ENCODE measurements at places on chromosomes 4 and X.

DNA sequence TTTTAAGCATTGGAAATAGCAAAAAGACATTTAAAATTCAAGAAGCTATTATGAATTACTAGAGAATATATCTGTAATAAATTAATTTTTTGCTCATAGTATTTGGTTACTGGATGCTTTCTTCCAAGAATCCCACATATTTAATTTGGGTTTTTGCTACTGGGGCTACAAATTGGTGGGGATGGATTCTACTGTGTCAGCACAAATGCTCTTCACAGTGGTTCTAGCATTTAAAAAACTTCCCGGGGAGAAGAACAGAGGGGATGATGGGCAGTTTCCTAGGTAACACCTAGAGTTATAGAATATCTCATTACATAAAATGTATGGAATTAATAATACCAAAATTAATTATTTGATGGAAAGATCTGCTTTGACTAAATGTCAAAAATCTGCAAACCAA lies 68.9 kb upstream of the PRPS2 start:
- DNase-seq: no peak

GRCh38 chr4:165343353-165344191 lies 16.1 kb downstream of the MSMO1 start:
- peak; percentile 32 for DNase-seq

GRCh38 chr4:170111546-170111945 lies 21.8 kb upstream of the AADAT start:
- DNase-seq: no peak

DNA sequence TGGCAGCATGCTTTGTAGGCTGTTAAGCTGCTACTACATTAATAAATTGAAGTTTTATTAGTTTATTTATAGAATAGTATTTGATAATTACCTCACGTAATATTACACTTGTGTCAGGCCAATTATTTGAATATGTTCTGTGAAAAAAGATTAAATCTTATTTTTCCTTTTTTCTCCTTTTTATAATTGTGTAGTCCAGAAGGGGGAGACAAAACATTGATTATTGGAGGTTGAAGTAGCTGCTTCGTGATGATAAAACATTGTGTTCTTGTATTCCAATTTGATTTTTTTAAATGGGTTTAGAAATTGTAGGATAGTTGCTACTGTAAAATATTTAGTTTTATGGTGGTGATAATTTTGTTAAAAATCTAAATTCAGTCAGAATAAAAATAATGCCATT lies 85.7 kb downstream of the DIAPH2 start:
- DNase-seq: peak; percentile 23

GRCh38 chr4:129218360-129218759 lies 122.4 kb downstream of the C4orf33 start:
- peak; percentile 28 for DNase-seq

DNA sequence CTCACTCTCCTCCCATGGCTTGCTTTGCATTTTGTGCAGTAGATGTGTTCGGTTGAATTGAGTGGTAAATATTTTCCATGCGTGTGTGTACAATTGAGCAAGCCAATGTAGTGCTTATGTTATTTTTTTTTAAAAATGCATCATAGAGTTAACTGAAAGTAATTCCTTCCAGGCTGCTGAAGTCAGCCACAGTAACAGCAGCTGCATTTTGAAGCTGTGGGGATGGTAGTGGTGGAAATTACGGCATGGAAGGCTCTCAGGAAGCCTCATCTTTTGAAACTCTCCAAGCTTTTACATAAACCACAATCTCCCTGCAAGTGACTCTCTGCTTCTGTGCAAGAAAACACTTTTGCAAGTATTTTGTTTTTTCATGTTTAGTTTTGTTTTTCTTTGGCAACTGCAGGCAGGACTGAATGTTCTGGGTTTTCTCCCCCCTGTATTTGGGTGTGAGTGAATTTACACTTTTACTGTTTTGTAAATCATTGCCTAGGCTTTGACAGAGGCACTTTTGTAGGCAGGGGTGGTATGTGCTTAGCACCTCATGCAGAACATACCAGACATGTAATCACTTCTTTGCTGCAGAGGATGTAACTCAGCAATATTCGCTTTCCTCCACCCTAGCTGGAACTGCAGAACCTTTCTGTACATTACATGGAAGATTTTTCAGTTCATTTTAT lies 56.2 kb downstream of the LRRC66 start:
- peak; percentile 26 for DNase-seq

- DNase-seq: no peak
These were observed 677 bp upstream of the CENPC start for GRCh38 chr4:67546004-67546356.

DNA sequence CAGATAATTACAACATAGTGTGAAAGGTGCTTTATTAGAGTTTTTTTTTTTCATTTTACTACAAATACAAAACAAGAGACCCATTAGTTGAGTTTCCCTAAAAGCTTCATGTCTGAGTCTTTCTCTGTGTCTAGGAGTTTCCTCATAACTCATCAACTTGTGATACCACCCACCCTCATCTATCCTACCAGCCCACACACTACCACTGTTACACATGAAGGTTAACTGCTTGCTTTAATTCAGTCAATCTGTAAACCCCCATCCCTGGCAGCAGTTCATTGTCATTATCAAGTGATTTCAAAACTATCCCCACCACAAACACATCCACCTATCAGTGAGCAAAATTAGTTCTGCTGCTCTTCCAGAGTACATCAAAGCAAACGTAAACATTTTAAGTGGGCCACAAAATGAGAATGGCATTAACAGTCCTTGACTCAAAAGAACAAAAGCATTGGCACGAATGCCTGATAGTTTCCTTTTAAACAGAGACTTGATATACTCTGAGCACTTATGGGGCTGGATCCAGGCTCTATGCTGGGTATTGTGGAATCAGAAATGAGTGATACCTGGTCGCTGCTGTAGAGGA lies 331.6 kb upstream of the FAM241A start:
- no peak for DNase-seq

- DNase-seq: peak; percentile 3
These were observed 47.9 kb downstream of the BEND4 start for GRCh38 chr4:42104521-42104920.

DNA sequence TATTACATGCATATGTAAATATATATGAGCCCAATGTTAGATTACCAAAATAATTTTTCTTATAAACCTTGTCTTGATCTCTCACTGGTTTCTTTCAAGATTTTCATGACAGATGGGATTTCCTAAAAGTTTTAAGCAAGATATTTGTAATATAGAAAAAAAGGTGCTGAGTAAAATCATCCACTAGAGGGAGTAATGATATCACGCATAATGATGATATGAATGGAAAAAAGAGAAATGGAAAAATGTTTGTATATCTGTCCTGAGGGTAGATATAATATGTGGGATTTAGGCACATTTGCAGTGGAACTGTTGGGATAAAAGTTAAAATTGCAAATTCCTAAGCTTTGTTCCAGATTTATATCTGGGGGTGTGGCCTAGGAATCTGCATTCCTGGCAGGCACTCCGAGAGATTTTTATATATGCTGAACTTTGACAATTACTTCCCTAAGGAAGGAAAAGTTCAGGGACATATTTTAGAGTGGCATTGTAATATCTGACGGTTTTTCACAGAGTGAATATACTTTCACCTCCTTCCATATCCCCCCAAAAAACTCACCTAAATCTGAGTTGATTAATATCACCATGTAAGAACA lies 60.5 kb downstream of the TMA16 start:
- peak; percentile 42 for DNase-seq

GRCh38 chr4:48986654-48987164 lies 634 bp downstream of the CWH43 start:
- no peak for DNase-seq

Data from astrocyte of the hippocampus (primary cell).